Mesothelial cell of epicardium (in vitro differentiated cells): ENCODE measurements at places on chromosomes 2 and 18. TPM values are rescaled to one million over a fixed set of nuclear protein-coding genes. Genes with fewer than 3 reads are reported as not detected.

Gene XIRP2
- 0.07 TPM in 1 of 3 replicates, not detected in the others for total RNA-seq

Gene LONRF2
- total RNA-seq: 13.4 to 14.6 TPM (median 13.7 TPM) in 3 replicates

Gene ST8SIA5
- total RNA-seq: 0.20 to 0.75 TPM (median 0.41 TPM) in 3 replicates

Gene PHLPP1
- 20.4 to 21.2 TPM (median 21.2 TPM) in 3 replicates for total RNA-seq

Gene TFPI
- 80.0 to 89.7 TPM (median 87.9 TPM) in 3 replicates for total RNA-seq

Gene ELOA2
- total RNA-seq: not detected in 3 replicates

Gene CFAP65
- not detected in 3 replicates for total RNA-seq

Gene CACNB4
- 3.3 to 4.1 TPM (median 3.5 TPM) in 3 replicates for total RNA-seq

Gene VIL1
- total RNA-seq: 0.29 to 0.64 TPM (median 0.54 TPM) in 3 replicates

Gene IL37
- total RNA-seq: not detected in 3 replicates

Gene DSG2
- total RNA-seq: 98.0 to 102 TPM (median 98.4 TPM) in 3 replicates

Gene MC5R
- not detected in 3 replicates for total RNA-seq

Gene NEB
- 0.92 to 1.2 TPM (median 1.1 TPM) in 3 replicates for total RNA-seq

Gene ASIC4
- total RNA-seq: 0.98 to 1.4 TPM (median 1.1 TPM) in 3 replicates

Gene ARHGAP28
- 153 to 161 TPM (median 159 TPM) in 3 replicates for total RNA-seq

Gene POTEJ
- total RNA-seq: not detected in 3 replicates

Gene ALPP
- not detected in 3 replicates for total RNA-seq

Gene PMAIP1
- total RNA-seq: 7.6 to 10.9 TPM (median 9.9 TPM) in 3 replicates

Gene RTP5
- not detected in 3 replicates for total RNA-seq

Gene SH3RF3
- 2.5 to 2.8 TPM (median 2.7 TPM) in 3 replicates for total RNA-seq

Gene ADAM23
- total RNA-seq: 6.9 to 8.6 TPM (median 8.5 TPM) in 3 replicates

Gene CPO
- 0.18 TPM in 1 of 3 replicates, not detected in the others for total RNA-seq

Gene OR6B2
- not detected in 3 replicates for total RNA-seq

Gene CCL20
- 0.36 TPM in 1 of 3 replicates, not detected in the others for total RNA-seq

Gene HOXD8
- 0.29 to 0.58 TPM (median 0.40 TPM) in 3 replicates for total RNA-seq

Gene CRYBA2
- not detected in 3 replicates for total RNA-seq

Gene WNT6
- 106 to 118 TPM (median 115 TPM) in 3 replicates for total RNA-seq

Gene HEATR5B
- 19.3 to 22.7 TPM (median 20.4 TPM) in 3 replicates for total RNA-seq

Gene DAPL1
- total RNA-seq: 0.71 TPM in 1 of 3 replicates, not detected in the others

Gene MERTK
- 25.1 to 27.3 TPM (median 27.1 TPM) in 3 replicates for total RNA-seq

Gene CNTNAP5
- 0.22 to 1.1 TPM (median 0.29 TPM) in 3 replicates for total RNA-seq

Gene LRATD1
- total RNA-seq: 2.2 to 2.6 TPM (median 2.4 TPM) in 3 replicates

Gene PPIG
- total RNA-seq: 60.2 to 63.6 TPM (median 62.2 TPM) in 3 replicates

Gene RGPD8
- 12.8 to 14.6 TPM (median 13.7 TPM) in 3 replicates for total RNA-seq

Gene DUSP19
- 3.5 to 4.3 TPM (median 4.3 TPM) in 3 replicates for total RNA-seq

Gene ATP6V1C2
- total RNA-seq: 0.09 to 0.27 TPM (median 0.27 TPM) in 3 replicates

Gene FECH
- total RNA-seq: 28.3 to 31.1 TPM (median 29.4 TPM) in 3 replicates

Gene IL1R2
- total RNA-seq: not detected in 3 replicates

Gene LRRC30
- total RNA-seq: not detected in 3 replicates

Gene UGT1A3
- total RNA-seq: not detected in 3 replicates

Gene CFC1
- total RNA-seq: not detected in 3 replicates

Gene NXPH2
- total RNA-seq: 4.6 to 6.1 TPM (median 4.8 TPM) in 3 replicates

Gene GCG
- total RNA-seq: 0.29 to 0.36 TPM in 2 of 3 replicates, not detected in the other

Gene ERBB4
- total RNA-seq: 8.5 to 9.5 TPM (median 9.2 TPM) in 3 replicates

Gene DYSF
- 0.96 to 2.1 TPM (median 1.4 TPM) in 3 replicates for total RNA-seq

Gene DSG1
- 0.07 to 0.18 TPM (median 0.09 TPM) in 3 replicates for total RNA-seq
